ENCODE measurements at places on chromosomes 7 and 10.

- no peak for DNase-seq
Observed at GRCh38 chr10:43295436-43295835, 28.6 kb upstream of the RASGEF1A start.

- DNase-seq = no peak
Observed at GRCh38 chr10:30991647-30992011, 40.0 kb downstream of the ZNF438 start.

DNA sequence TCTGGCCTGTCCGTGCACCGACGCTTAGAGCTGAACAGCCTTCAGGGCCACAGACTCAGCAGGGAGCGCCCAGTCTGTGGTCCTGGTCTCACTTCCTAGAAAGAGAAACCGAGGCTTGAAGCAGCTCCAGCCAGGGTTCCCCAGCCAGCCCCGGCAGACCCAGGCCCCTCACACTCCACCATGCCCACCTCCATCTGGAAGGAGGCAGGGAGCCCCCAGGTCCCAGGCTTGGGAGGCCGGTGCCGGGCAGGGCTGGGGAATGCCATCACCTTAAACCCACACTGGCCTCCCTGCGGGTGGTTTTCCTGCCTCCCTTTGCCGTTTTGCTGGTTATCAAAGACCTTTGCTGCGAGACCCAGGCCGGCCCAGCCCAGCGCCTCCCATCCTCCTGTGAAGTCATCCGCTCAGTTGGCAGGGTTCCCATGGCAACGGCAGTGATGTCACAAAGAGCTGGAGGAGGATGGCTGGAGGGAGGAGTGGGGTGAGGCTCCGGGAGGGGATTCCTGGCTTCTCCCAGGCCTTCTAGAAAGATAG is 24.0 kb downstream of the ELFN1 start:
- DNase-seq = no peak

DNA sequence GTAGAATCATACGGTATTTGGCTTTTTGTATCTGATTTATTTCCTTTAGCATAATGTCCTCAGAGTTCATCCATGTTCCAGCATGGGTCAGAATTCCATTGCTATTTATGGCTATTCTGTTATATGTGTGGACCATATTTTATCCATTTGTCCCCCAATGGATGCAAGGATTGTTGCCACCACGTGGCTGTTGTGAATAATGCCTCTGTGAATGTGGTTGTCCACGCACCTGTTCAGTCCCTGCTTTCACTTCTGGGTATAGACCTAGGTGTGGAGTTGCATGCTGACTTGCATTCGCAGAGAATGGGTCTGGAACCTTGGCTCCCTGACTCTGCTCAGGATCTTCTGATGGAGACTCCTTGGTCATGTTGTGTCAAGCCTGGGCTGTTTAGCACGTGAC is 199.9 kb downstream of the CAMK1D start:
- no peak for DNase-seq

- DNase-seq = no peak
Observed at GRCh38 chr10:128896116-128896795, 570.8 kb upstream of the MGMT start.

GRCh38 chr7:151177310-151177709 is 9.7 kb downstream of the ASB10 start:
- DNase-seq = no peak

DNA sequence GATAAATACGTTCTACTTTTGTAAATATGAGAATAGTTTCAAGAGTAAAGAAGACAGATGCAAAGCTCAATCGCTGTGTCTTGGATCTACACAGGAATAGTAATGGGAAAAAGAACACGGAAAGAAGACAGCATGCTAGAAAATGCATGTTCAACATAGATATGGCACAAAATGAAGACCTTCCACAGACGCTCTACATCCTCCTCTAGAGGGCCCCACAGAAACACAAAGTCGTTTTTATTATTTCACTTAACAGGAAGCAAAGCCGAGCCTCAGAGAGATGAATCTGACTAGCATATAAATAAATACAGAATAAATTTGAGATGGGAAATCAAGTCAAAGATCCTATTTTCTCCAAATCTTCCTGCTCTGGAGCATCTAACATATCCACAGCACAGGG is 292.6 kb downstream of the PARD3 start:
- DNase-seq = no peak

- DNase-seq = no peak
Observed at GRCh38 chr7:37633048-37633447, 50.5 kb upstream of the GPR141 start.

DNA sequence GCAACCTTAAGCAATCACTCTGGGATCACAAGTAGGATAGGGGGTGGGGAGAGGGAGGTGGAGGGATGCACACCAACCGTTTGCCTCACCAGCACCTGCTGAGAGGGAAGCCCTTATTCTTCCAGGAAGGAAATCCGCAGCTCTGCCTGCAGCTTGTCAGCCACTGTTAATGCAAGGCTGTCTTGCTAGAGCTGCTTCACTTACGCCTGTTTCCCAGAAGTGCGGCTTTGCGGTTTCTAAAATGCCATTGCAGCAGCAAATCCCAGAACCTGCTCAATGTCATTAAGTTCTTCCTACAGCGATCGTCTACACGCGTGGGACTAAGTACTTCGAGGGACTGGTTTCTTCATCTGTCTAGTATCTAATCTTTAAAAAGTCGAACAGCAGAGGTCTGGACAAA is 191.1 kb downstream of the ZMYND11 start:
- DNase-seq = no peak

GRCh38 chr7:101972627-101973026 is 155.2 kb downstream of the CUX1 start:
- DNase-seq = no peak

GRCh38 chr7:147245274-147245673 is 1128.7 kb downstream of the CNTNAP2 start:
- no peak for DNase-seq

- no peak for DNase-seq
Observed at GRCh38 chr10:26931223-26931622, 70.5 kb upstream of the ABI1 start.

- no peak for DNase-seq
Observed at GRCh38 chr7:37098762-37099161, 349.9 kb downstream of the ELMO1 start.

- DNase-seq = no peak
Observed at GRCh38 chr10:85105614-85106255, 777.3 kb downstream of the CCSER2 start.

DNA sequence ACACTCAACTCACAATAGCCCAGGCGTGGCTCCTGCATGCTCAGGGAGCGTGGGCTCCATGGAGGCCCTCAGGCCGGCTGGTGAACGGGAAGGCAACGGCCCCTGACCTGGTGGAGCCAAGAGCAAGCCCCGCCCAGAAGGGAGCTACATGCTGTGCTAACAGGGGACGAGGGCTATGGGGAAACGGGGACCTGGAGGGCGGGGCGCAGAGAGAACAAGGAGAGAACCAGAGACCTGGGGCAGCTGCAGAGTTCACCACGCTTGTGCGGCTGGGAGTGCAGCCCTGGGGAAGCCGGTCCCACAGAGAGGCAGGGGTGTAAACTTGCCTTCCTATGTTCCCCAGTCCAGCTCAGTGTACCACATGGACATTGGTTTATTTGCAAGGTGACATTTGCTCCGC is 69.2 kb upstream of the PPP2R2D start:
- no peak for DNase-seq

DNA sequence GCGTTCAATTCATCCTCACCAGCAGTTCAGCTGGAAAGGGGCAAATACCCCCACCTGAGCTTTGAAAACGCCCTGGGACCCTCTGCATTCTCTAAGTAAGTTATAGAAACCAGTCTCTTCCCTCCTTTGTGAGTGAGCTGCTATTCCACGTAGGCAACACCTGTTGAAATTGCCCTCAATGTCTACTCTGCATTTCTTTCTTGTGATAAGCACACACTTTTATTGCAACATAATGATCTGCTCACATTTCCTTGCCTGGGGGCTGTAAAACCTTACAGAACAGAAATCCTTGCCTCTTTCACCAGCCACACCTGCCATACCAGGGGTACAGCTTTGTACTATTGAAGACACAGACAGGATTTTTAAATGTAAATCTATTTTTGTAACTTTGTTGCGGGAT is 155.8 kb upstream of the LANCL2 start:
- no peak for DNase-seq

GRCh38 chr7:101615446-101615845 is 13.7 kb downstream of the MYL10 start:
- DNase-seq = no peak

DNA sequence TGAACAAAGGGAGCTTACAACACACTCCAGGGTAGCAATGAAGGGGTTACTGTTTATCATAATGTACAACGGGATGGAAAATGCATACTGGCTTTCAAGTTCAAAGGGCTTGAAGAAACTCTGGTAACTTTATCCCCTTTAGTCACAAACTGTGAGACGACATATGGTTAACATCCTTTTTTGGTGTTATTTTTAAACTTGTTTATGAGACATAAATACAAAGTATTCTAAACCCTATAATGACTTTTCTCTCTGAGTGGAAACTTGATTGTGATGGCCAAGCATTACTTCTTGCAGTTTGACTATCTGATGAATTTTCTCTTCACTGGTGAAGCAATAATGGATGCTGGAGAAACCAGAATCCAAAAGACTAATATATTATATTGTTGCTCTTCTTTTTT is 62.0 kb upstream of the SEMA3A start:
- no peak for DNase-seq

- DNase-seq = no peak
Observed at GRCh38 chr7:106615808-106616707, 44.9 kb downstream of the CCDC71L start.

- DNase-seq = no peak
Observed at GRCh38 chr7:81183326-81183725, 264.5 kb upstream of the SEMA3C start.

- DNase-seq = no peak
Observed at GRCh38 chr7:149307775-149308501, 45.9 kb downstream of the ZNF783 start.

- no peak for DNase-seq
Observed at GRCh38 chr7:135380351-135380750, 129.6 kb downstream of the CNOT4 start.

DNA sequence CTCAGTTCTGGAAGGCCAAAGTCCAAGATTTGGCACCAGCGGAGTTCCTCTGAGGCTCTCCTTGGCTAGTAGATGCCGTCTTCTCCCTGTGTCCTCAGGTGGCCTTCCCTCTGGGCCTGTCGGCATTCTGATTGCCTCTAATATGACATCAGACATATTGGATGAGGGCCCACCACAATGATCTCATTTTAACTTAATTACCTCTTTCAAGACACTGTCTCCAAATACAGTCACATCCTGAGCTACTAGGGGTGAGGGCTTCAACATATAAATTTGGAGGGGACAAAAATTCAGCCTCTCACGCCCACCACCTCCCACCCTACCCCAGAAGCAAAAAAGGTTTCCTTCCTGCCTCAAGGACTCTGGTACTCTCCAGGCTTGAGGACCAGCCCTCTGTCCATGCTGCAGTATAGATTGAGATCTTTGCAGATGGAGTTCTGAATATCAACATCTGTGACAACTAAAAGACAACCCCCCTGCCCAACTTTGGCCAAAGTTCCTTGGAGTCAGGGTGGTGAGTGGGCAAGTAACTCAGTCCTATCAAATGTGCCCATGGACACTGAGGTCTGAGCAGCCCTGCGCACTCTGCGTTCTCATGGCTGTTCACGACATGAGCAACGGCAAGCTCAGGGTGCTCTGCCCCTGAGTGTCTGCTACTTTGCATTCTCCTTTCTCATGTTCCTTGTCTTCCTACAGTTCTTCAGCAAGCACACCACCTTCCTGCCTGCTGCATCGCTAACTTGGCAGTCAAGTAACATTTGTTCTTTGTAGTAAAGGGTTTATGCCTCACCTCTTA is 11.5 kb downstream of the TMEM176B start:
- no peak for DNase-seq

GRCh38 chr7:85535974-85536729 is 349.3 kb upstream of the SEMA3D start:
- no peak for DNase-seq

- no peak for DNase-seq
Observed at GRCh38 chr10:123766761-123767160, 100.6 kb downstream of the GPR26 start.

- no peak for DNase-seq
Observed at GRCh38 chr7:46565253-46566096, 644.4 kb upstream of the IGFBP3 start.

- no peak for DNase-seq
Observed at GRCh38 chr7:128266883-128267594, 26.0 kb downstream of the LEP start.

DNA sequence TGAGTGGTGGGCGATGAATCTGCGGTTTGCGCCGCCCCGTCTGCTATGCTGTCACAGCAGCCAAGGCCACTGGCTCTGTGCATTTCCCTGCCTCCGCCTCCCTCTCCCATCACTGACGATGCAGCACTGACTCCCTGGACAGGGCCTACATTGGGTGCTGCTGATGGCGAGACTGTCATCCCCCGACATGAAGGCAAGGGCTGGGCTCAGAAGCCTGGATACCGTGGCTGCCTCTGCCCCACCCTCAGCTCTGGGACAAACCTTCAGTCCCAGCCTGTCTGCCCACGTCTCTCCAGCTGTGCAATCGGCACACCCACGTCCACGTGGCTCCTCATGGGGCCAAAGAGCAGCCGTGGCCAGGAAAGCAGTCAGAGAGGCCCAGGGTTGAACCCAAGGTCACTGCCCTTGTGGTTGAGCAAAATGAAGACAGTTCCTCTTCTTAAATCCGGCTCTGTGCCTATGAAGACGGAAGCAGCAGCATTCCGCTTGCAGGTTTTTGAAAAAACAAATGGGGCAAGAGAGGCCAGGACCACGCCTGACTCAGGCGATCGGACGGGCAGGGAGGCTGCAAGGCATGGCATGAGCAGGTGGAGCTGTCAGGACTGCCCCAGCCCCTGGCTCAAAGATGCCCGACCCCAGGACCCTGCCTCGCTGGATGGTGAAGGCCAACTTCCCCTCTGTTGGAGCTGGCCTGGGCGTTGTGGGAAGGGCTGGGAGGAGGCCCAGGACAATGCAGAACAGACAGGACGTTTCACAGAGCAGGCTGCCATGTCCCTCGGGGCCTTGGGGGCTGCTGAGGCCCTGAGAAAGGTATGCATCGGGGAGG is 517.5 kb downstream of the DNAJB6 start:
- no peak for DNase-seq

GRCh38 chr7:134637934-134638719 is 8.5 kb upstream of the BPGM start:
- no peak for DNase-seq

- DNase-seq = peak; percentile 58
Observed at GRCh38 chr10:130301021-130301892, 165.1 kb downstream of the GLRX3 start.

GRCh38 chr7:835485-836401 is 3.5 kb downstream of the SUN1 start:
- no peak for DNase-seq

- DNase-seq = no peak
Observed at GRCh38 chr10:42630537-42631134, 7.7 kb downstream of the ZNF33B start.

- no peak for DNase-seq
Observed at GRCh38 chr10:44193166-44193565, 191.7 kb downstream of the CXCL12 start.
